ENCODE measurements at places on chromosomes 3 and 15.
A peak's percentile ranks its signal among the peaks of the same experiment; 100 is the strongest.

DNA sequence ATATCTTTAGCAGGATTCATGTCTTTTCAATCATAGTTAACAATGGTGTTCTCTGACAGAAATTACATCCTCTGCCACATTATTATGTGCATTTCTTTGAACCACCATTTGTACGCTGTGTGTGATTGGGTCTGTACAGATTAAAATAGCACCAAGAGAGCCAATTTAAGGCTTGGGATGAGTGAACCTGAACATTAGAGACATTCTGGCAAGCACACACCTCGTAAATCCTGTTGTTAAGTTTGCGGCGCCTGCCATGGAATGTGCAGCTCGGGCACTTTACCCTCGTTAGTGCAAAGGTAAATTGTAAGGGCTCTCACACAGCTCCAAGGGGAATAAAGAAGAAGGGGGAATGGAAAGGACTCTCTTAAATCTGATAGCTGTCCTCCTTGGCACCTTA, 482.4 kb upstream of the DPPA4 start:
- no peak for DNase-seq

DNA sequence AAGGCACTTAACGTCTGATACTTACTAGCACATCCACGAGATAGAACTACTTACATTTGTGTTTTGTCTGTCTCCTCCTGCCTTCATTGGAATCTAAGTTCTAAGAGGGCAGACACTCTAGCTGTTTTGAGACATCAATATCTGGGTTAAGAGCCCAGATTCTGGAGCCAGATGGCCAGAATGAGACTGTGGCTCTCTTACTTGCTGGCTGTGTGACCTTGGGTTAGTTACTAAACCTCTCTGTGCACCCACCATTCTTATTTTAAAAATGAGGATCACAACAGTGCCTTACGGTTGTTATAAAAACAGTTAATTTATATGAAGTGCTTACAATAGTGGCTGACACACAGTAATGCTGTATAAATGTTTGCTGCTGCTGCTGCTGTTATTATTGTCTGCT, 7.7 kb downstream of the STARD5 start:
- no peak for DNase-seq

GRCh38 chr3:49772703-49773102, 13.6 kb downstream of the IP6K1 start:
- no peak for DNase-seq

DNA sequence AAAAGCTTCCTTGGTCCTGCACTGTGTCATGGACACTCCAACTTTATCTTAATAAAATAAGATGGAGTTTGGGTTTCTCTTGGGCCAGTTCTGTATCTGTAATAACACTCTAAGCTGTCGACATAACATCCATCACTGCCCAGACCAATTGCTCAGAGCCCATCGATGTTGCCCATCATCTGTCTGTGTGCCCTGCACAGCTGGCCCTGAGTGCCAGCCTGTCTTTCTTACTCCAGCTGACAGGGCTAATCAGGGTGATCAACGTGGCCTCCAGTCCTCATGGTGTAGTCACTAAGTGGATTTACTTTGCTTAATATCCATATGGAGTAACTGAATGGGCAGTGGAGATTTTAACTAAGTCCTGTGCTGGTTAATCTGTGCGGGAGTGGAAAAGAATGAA, 419.8 kb upstream of the TPM1 start:
- no peak for DNase-seq

DNA sequence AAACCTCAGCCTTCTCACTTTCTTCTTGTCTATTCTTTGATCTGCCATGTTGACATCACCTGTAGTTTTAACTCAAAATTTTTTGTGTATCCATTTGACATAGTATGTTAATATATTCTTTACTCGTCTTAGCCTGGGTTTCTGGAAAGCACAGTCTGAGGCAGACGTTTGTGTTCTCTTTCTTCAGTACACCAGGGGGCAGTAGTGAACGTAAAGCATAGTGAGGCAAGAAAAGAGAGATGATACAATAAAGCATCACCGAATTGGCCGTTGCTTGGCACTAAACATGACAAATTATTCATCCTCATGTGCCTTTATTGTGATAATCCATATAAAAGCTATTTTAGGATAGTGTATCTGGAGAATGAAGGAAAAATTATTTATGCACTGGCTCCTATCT, 141.0 kb upstream of the MYRIP start:
- peak; percentile 29 for DNase-seq

DNA sequence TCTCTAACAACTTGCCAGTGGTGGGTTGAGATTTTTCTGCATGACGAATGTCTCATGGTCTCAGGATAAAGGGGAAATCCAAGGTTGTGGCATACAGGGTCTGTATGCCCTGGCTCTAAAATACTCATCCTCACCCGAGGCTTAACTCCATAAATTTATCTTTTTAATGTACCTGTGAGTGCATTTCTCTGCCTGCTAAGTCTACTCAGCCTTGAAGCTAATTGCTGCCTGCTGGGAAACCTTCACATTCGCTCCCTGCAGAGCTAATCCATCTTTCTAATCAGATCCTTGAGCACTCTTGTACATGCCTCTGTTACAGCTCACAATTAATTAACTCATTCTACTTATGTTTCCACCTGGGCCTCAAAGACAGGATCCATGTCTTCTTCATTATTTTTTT, 93.8 kb downstream of the CMSS1 start:
- no peak for DNase-seq

DNA sequence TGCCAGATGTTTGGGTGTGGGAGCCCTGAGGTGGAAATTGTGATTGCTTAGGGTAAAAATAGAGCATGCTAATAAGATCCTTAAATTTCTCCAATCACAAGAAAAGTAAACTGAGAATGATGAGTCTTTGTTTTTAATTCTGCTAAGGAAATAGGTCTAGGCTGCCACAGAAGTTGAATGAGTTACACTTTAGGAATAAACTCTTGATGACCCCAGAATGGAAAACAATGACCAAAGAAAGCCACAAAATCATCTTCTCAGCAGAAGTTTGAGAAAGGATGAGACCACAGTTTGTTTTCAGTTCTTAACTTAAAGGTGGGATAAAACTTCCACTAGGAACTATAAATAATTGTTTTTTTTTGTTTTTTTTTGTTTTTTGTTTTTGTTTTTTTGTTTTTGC, 164.6 kb upstream of the BCL6 start:
- no peak for DNase-seq

DNA sequence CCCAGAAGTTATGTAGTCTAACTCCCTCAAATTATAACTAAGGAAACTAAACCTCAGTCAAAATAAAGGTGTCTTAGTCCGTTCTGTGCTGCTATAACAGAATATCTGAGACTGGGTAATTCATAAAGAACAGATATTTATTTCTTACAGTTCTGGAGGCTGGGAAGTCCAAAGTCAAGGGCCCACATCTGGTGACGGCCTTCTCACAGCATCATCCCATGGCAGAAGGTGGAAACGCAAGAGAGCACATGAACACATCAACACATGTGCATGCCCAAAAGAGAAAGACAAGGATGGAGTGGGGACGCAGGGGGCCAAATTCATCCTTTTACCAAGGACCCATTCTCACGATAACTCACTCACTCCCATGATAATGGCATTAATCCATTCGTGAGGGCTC, 73.1 kb downstream of the PCOLCE2 start:
- no peak for DNase-seq

DNA sequence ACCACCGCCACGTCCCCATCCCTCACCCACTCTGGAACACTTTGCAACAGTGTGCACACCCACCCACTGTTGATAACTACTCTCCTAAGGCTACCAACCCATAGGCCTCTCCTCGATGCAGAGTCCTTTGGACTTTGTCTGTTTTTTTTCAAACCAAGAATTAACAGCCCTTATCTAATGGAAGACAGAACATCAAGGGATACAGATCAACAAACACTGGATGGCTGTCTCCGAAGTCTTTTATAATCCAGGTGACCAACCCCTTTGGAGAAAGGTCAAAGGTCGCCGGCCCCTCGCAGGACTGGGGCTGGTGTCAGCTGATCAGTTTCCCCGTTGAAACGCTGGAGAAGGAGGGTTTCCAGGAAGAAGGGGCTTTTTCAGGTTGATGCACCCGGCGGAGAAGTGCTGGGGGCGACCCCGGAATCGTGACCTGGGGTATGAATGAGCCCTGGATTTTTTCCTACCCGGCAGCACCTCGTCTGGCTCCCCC, 532 bp downstream of the B4GALT4 start:
- DNase-seq = peak; percentile 28

- no peak for DNase-seq
Observed at GRCh38 chr3:49500205-49500731, 30.2 kb downstream of the DAG1 start.

GRCh38 chr3:41216993-41217392, 17.7 kb downstream of the CTNNB1 start:
- DNase-seq = no peak

GRCh38 chr3:38605981-38606380, 43.5 kb downstream of the SCN5A start:
- no peak for DNase-seq

DNA sequence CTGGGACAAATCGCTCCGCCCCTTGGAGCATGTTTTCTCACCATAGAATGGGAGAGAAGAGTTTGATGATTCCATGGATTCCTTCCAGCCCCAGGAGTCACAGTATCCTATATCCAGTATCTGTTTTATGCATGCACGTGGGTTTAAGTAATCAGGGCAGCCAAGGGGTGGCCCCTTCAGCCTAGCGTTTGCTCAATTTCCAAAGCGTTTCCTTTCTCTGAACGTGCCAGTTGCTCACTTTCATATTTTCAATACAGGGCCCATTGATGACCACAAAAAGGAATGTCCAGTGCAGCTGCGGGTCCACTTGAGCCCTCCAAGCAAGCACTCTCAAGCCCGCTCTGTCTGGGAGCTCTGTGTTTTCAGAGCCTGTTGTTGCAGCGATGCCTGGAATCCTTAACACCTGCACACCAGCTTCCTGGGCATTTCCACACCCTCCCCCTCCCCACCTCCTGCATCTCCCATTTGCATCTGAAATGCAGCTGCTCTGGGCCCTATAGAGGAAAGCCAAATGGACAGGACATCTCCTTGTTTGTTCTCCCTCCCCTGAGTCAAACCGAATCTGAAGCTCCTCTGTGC, 164.3 kb upstream of the LPP start:
- DNase-seq = no peak

DNA sequence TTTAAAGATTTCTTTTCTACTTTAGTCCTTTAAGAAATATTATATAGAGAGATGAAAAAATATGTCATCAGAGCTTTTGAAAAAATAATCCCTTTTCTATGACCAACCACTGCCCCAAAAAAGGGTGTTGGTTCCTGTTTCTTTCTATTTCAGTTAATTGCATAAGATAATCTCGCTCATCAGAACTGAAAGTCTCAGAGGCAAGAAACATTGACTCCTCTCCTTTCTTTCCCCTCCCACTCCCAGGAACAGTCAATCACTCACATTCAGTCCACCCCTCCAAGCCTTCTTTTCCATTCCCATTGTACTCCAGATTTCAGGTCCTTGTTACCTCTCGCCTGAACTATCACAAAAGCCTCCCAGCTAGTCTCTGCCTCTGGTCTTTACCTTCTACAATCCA, 153.7 kb upstream of the ABI3BP start:
- no peak for DNase-seq

DNA sequence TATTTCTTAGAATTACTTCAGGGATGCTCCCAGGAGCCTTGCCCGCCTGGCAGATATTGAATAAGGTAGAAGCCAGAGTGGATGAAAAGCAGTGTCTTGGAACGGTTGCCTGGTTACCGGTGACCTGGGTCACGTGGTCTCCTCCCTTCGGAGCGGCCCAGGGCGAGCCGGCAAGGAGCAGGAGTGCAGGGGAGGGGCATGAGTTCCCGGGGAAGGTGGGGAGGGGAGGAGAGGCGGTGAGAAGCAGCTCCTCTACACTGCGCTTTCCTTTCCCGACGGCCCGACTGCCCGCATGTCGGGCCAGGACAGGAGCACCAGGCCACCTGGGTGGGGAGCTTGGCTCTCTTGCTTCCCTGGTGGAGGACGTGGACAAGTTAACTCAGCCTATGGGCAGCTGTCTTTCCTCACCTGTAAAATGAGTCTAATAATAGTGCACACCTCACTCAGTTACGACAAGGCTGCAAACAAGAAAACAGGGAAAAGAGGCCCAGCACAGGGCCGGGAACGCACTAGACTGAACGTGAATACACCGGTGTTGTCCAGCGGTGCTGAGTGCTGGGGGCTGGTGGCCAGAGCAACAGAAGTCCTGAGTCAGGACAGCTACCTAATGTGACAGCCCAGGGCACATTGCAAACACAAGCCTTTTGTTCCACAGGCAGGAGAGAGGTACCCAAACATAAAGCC, 198.3 kb downstream of the ADAMTS9 start:
- no peak for DNase-seq

DNA sequence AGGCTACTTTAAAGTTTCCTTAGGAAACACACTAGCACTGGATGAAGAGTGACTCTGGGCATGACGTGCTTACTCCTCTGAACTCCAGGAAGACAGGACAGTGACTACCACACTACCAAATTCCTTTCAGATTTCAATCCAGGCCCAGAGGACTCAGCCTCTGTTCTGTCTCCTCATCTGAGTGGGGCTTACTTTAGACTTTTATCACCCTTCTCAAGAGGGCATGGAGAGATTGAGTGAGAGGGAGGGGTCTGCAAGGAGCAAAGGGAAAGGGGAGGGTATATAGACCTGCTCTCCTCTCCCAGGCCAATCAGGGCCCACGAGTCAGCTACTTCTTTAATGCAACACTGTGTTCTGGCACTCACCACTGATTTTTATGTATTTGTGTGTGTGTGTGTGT, 29.4 kb upstream of the RSL24D1 start:
- DNase-seq = no peak

DNA sequence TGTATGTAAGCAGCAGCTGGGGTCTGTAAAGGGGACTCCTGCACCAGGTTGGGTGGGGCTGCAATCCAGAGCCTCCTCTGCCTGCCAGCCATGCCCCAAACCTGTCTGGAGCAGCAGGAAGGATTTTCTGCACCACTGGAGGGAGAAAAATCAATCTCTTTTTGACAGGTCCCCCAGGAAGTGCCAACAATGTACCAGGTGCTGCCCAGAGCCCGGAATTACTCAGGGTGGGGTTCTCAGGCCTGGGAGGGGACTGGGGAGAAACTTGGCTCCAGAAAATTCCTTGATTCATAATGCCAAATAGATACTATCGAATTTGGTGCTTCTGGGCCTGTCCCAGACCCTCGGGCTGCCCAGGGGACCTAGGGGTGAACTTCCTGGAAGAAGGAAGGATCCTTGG, 52.6 kb downstream of the WNT7A start:
- no peak for DNase-seq

DNA sequence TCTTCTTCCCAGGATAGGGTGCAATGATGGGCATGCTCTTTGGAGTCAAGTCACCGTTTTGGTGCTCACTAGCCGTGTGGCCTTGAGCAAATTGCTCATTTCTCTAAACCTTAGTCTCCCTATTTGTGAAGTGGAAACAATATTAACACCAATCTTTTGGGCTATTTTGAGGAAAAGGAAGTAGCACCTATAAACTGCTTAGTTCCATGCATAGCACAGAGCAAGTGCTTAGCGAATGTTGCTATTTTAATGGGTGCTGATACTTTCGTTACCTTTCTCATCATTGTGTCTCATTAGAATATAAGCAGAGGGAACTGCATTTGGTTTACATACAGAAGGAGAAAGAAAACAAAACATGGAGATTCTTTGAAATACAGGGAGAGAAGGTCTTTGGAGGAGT, 66.1 kb downstream of the BOC start:
- peak; percentile 58 for DNase-seq

- no peak for DNase-seq
Observed at GRCh38 chr15:35583863-35584528, 38.0 kb upstream of the DPH6 start.

- no peak for DNase-seq
Observed at GRCh38 chr3:183534249-183534648, 21.3 kb downstream of the KLHL6 start.
